Activated CD4-positive, alpha-beta T cell treated with anti-CD3 and anti-CD28 coated beads for 1 hour (primary cell): ENCODE measurements at places on chromosomes 2 and 18.

- DNase-seq: no peak
Observed at GRCh38 chr2:26988058-26988860, 17.8 kb downstream of the MAPRE3 start.

GRCh38 chr2:67323209-67323991, 73.7 kb upstream of the ETAA1 start:
- DNase-seq: no peak

GRCh38 chr2:13504808-13505207, 788.1 kb downstream of the TRIB2 start:
- no peak for DNase-seq

DNA sequence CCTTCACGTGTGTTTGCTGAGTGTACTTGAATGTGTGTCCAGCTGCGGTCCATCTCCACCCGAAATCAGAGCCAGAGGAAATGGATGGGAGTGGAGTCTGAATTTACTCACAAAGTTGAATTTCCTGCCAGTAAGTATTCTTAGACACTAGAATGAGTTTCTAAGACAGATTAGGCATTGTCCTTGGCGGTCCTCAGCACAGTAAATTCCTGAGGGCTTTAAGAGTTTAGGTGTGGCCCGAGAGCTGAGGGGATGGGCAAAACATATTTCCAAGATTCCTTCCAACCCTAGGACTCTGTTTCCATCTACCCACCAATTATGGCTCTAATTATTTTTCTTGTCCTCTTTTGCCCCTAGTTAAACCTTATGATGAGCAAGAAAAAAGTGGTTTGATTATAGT, 90.3 kb upstream of the PHLPP1 start:
- no peak for DNase-seq

GRCh38 chr18:46161703-46162396, 57.7 kb downstream of the HAUS1 start:
- DNase-seq: no peak

- DNase-seq: no peak
Observed at GRCh38 chr2:40471866-40472265, 20.0 kb upstream of the SLC8A1 start.

- no peak for DNase-seq
Observed at GRCh38 chr18:44750774-44751173, 70.1 kb downstream of the SETBP1 start.

DNA sequence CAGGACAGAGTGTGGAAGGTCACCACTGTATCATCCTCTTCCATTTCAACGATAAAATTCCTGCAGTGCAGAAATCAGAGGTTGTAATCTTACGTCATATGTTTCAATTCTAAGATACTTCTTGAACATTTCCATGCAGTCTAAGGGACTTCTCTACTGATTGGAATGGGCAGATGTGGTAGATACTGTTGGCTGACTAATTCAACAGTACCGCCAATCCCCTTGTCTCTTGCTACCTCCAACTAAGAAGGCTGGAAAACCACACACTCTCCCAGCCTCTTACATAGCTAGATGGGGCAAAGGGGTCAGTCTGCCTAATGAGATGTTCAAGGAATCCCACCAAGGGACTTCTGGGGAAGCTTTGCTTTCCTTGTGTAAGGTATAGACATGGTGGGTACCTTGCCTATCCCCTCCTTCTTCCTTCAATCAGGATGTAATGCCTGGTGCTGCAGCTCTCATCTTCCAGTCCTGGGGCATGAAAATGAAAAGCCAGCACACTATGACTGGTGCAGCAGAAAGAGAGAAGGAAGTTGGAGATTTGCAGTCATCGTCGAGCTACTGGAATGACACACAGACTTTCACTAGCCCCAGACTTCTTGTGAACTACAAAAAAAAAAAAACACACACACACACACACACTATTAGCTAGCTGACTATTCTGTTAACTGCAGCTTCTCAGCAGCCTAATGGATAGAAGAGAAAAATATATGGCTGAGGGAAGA, 84.1 kb downstream of the ALPK2 start:
- DNase-seq: no peak

DNA sequence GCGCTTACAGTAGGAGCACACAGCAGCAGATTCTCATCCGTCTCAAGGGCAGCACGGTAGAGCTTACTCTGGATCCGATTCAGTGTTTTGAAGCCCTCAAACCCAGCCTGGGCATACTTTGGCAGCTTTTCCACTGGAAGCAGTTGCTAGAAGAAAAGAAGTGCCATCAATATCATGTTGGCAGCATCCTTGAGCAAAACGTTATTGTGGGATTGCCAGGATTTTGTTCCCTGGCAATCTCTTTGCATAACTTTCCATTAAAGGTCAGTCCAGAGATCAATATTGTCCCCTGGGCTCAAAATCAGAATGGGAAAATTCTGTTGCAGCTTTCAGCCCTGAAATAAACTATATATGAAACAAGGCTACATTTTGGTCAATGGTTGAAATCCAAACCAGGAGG, 8.4 kb downstream of the SNRNP200 start:
- no peak for DNase-seq

DNA sequence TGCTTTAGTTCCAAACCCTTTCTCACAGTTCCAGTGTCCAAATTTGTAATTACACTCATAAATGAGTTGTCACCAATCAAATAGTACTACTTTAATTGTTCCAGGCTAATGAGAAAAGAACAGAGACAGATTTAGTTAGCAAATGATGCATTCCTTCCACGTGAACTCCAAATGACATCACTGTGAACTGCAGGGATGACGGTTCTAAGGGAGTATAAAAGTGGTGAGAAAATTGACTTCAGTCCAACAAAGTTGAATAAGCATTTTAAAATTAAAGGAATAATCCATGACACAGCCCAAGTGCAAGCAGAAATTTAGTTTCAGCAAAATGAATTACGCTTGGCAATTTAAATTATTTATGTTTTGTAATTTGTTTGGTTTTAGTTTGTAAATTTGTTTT, 102.0 kb upstream of the LRATD1 start:
- no peak for DNase-seq

- DNase-seq: no peak
Observed at GRCh38 chr18:69718912-69719547, 228.6 kb downstream of the CD226 start.

DNA sequence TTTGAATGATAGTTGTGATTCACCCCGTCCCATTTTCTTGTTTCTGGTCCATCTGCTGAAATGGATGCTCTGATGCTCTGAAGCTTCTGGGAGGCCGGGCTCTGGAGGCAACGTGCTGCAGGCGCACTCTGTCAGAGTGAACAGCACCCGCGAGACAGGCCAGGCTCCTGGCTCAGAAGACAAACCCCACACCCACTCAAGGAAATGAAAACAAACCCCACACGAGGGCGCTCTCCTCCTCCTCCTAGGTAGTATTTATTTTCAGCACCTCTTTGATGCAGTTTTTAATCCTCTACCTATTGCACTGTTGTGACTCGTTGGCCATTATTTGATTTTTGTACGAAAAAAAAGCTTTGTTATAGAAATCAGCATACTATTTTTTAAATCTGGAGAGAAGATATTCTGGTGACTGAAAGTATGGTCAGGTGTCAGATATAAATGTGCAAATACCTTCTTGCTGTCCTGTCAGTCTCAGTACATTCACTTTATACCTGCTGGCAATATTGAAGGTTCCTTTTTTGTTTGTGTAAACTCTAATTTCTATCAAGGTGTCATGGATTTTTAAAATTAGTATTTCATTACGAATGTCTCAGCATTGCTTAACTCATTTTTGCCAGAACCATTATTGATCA, 10.3 kb upstream of the CHST10 start:
- DNase-seq: peak; percentile 42

DNA sequence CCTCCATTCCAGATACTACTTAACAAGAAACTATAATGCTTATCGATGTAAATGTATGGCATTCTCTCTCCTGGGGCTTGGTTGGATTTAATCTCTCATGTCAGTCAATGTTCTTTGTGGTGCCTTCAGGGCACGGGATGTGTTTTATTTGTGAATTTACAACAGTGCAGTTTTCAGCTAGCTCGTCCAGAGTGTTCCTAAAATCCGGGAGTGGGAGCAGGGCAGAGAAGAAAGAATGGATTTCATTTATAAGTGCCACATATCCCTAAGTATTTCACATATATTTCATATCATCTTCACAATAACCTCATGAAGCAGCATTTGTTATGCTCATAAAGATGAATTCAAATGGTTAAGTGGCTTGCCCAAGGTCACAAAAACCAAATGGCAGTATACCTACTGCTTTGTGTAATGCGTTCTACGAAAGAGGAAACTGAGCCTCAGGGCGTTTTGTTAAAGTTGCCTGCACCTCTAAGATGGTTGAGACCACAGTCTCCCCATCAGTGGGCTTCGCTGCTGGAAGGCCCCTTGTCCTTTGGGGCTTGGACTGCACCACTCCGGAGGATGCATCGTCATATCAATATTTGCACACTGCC, 134.7 kb upstream of the MGAT5 start:
- no peak for DNase-seq

- no peak for DNase-seq
Observed at GRCh38 chr18:12464731-12465130, 57.0 kb downstream of the PRELID3A start.

DNA sequence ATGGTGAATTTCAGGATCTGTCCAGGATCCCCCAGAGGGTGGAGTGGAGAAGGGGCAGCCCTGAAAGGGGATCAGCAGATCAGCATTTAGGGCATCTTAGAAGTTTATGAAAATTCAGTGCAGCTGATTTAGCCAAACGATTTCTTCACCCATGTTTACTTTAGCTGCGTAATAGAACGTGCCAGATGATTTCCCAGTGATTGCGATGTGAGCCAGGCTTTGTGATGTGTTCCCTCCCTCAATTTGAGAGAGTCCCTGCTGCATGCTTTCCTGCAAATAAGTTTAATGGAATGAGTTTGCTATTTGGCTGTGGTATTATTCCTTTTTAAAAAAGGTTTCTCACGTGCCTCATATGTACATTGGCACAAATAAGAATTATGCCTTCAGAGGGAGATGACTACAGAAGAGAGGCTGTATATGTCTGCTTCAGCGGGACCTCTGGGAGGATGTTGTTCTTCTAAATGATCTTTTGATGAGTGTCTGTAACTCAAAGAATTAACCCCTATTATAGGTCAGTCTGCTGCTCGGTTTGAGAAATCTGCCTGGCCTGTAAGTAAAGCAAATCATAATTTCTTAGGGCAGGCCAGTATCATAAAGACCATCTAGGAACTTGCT, 111.9 kb downstream of the MRO start:
- DNase-seq: no peak
